ENCODE measurements at places on chromosomes 4 and X.

DNA sequence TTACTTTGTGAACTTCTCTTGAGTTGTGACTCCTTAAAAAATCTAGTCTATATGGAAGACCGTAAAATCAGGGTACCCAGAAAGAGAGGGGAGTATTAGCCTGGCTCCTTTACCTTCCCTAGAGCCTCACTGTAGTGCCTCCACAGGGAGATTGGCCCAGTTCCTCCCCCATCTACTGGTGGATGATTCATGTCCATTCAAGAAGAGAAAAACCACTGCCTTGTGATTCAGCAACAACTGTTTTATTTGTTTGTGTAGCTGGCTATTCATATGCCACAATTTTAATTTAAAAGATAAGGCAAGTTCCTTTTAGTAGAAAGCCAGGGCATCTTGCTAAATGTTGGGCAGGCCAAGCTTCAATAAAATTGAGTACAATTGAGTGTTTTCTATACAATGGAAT lies 221.8 kb upstream of the KCNIP4 start:
- no peak for DNase-seq

DNA sequence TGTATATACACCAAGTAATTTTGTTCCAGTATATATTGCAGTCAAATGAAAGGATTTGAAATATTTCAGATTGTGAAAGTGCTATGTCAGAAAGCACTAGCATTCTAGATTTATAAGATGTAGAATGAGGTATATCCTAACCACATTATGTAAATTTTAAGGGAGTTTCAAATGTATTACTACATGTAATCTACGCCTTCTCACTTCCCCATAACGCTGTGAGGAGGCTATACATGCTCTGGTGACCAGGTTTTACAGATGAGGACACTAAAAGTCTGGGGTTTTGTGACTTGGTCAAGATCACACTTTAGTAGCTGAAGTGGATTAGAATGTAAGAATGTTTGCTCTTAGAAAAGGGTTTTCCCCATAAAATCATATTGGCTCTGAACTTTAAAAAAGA lies 8.1 kb downstream of the ENPEP start:
- DNase-seq, result no peak

GRCh38 chr4:14046642-14047041 lies 419.1 kb upstream of the BOD1L1 start:
- no peak for DNase-seq

- no peak for DNase-seq
Observed at GRCh38 chrX:10949541-10949940, 161.6 kb upstream of the HCCS start.

DNA sequence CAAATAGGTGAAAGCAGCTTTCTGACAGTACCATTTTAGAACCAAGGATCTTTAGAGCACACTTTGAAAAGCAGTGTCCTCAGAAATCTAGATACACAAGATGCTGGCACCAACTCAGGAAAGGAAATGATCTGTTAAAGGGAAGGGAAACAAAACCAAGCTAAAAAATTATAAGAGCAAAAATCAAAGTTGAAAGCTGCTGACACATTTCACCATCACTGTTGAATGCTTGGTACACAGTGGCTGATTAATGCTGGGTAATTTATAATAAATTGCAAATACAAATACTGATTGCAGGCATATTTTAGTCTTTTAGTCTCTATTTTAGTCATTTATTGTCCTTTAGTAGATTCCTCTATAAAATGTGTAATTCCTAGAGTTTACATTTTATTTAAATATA lies 1540.1 kb upstream of the PCDH10 start:
- DNase-seq, result no peak

GRCh38 chr4:119284876-119285780 lies 36.8 kb downstream of the FABP2 start:
- no peak for DNase-seq

DNA sequence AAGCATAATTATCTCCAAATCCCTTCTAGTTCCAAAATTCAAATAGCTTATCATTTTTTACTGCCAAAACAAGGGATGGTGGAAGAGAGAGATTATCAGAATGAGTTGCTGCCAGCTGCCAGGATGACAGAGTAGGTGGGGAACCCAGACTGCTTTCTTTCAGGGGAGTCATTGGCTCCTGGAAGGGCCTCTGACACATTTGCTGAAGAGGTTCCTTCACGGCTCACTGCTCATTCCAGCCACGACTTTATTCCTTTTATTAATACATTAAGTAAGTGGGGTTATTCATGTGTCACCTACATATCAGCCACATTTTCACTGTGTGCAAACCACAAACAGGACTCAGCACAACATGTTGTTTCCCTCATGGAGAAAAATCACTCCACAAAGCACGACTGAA lies 12.7 kb upstream of the SMIM43 start:
- no peak for DNase-seq

DNA sequence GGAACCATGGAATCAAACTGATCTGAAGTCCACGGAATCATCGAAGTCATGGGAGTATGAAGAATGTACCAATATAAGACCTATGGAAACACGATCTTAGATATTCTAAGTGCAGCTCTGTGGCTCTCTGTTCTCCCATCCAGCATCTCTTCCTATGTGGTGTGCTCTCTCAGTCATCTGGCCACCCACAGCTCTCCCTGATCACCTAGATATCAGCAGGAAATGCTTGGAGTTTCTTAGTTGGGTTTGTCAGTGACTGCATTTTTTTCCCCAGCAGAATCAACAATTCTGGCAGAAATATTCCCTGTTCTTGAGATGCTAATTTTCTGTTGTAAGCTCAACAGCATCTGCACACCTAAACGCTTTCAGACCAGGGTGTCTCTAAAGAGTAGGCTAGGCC lies 94.1 kb downstream of the GC start:
- no peak for DNase-seq

GRCh38 chrX:45505214-45505613 lies 304.5 kb upstream of the DIPK2B start:
- DNase-seq, result no peak

DNA sequence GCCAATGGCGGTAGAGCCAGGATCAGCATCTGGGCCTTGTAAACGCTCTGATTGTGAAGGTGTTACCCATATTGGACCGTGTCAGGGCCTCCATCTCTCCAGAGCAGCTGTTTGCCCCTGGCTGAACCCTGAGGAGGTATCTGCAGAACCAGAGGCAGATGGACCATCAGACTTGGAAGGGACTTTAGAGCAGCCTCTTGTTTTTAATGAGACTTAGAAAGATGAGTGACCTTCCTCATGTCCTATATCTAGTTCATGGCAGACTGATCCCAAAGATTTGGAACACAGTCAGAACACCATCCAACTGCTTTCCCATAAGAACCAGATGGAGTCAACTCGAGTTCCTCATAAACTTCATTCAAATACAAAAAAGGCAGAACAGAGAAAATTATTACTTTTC lies 135.1 kb upstream of the MSX1 start:
- DNase-seq, result no peak

- DNase-seq, result no peak
Observed at GRCh38 chr4:24278693-24279092, 305.7 kb downstream of the DHX15 start.

GRCh38 chr4:189445613-189446012 lies 495.1 kb upstream of the FRG1 start:
- no peak for DNase-seq

GRCh38 chr4:182862921-182863320 lies 54.3 kb downstream of the DCTD start:
- DNase-seq, result no peak

DNA sequence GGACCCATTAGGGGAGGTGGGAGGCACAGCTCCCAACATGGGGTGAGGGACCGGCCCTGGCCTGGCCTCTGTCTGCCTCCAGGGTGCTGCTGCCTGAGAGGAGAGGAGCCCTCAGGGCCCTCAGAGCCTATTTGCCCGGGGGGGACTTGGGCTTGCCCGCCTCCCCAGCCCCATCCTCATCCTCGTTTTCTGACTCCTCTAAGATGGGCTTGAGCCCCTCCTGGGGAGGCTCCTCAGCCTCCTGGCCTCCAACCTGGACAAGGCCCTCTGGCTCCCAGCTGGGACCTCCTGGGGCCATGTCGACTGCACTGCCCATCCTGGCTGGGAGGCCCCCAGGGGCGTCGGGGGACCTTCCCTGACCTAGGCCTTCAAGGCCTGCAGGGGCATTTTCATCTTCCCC lies 2.8 kb downstream of the PNMA6F start:
- DNase-seq, result no peak

- peak; percentile 66 for DNase-seq
Observed at GRCh38 chr4:98546910-98547594, 111.4 kb downstream of the TSPAN5 start.

DNA sequence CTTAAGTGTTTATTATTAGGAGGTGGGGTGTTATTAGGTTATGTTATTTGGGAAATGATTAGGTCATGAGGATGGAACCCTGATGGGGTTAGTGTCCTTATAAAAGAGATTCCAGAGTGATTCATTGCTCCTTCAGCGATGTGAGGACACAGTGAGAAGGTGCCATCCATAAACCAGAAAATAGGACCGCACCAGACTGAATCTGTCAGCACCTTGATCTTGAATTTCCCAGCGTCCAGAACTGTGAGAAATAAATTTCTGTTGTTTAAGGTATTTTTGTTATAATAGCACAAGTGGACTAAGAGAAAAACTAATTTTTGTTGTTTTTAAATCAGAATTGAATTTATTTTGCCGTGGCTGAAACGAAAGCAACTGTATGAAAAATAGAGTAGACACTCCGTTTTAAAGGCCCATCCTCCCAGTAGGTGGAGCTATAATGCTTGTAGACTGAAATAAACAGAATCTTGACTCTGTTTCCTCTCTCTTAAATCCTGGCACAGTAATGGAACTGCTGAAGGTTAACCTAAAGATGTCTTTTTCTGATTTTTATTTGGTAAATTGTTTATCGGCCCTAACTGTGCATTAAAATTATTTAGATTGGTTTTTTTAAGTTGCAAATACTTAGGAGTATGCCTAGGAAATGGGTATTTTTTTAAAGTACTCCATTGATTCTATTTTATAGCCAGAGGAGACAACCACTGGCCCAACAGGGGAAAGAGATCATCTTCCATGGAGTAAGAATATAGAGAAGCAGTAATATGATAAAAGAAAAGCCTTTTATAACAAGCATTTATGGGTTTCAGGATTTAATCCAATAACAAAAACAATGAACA lies 133.2 kb upstream of the ADAMTS3 start:
- peak; percentile 30 for DNase-seq

DNA sequence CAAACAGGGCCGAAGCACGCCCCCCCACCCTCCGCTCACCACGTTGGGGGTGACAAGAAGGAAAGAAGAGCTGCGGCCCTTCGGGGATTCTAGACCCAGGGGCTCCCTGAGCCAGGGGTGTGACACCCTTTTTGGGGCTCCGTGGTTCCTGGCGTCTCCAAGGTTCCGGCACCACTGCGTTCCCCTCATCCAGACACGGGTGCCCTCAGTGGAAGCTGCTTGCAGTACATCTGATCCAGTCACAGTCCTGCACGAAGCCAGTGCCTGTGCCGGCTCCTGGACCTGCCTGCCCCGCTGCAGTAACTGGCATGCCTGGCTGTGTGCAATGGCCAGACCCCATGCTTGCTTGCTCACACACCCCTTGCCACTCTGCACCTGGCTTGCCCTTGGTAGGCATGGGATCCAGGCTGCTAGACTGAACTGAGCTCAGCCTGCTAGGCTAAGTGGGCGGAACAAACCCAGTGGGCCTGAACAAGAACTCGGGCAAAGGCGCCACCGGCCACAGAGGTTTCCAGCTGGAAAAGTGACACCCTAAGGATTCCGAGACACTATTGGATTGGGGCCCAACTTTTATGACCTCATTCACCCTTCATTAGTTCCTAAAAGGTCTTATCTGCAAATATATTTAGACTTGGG lies 420.4 kb upstream of the AGA start:
- DNase-seq, result no peak

GRCh38 chrX:109812236-109812635 lies 79.2 kb upstream of the ACSL4 start:
- no peak for DNase-seq

- no peak for DNase-seq
Observed at GRCh38 chrX:36856849-36857248, 151.3 kb upstream of the FAM47C start.

DNA sequence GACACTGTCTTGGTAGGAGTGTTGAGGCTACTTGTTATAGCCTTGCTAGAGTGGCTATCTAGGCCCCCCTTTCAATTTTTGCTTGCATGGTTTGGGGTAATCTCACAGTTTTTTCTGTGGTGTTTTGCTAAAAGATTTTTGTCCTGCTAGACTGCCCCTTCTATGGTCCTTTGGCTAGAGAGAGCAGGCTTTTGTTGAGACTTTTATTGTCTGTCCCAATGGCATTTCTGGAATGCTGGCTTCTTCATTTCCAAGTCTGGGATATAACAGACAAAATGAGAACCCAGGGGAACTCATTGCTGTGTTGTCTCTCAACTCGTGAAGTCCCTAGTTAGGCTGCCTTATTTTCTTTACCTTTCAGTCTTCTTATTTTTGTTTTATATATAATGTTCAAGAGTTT lies 160.2 kb upstream of the ZC4H2 start:
- no peak for DNase-seq

DNA sequence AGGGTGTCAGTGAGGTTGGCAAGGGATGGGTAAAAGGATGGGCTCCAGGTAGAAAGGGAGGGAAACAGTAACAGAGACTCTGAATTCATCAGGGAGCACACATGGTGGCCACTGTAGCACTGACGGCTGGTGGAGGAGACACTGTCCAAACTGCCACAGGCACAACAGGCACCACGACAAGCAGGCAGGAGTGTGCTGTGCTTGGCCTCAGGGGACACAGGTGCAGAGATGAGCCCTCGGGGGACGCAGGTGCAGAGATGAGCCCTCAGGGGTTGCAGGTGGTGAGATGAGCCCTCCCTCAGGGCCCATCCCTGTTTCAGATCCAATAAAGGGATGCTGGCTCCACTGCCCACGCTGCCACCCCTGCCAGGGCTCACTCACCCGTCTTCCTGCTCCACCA lies 7.6 kb downstream of the PDE6B start:
- no peak for DNase-seq

DNA sequence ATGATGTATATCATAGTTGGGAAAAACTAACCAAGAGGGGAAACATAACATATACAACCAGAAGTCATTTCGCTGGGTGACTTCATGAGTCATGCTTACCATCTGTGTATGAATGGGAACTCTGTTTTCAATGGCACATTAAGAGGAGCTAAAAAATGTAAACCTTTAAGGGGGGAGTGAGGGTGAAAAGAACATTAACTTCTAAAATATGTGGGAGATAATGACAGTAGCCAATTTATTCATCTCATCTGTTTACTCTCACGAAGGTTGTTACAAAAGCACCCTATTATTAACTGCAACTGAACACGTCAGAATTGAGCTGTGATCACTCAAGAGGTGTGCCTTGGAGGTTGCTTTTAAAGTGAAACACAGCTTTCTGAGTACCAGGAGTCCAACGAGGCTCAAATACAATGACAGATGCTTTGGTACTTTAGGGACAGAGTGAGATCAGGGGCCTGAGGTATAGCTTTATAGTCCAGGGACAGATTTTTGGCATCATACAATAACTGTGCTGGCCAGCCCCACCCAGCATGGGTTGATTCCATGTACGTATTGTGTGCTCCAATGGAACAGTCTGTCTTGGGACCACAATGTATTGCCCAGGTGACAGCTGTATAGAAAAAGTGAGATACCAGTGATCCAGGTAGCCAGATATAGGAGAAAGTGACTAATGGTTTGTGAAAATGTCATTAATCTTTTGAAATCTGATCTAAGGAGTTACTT lies 107.3 kb downstream of the AMMECR1 start:
- peak; percentile 28 for DNase-seq

GRCh38 chr4:79364061-79364460 lies 38.2 kb upstream of the NAA11 start:
- DNase-seq, result no peak

GRCh38 chr4:182343453-182343852 lies 100.3 kb downstream of the TENM3 start:
- DNase-seq, result no peak

All from NCI-H1694 treated with DMSO at 0.1 percent for 48 hours (cell line).